Liver (tissue), 10 donors: ENCODE measurements at places on chromosomes 6 and 20. TPM values are rescaled to one million over a fixed set of nuclear protein-coding genes. Genes with fewer than 3 reads are reported as not detected.

The RIOK1 gene
- 4.8 TPM for polyA plus RNA-seq

The RANBP9 gene
- polyA plus RNA-seq: 5.8 TPM

The PAX1 gene
- not detected for polyA plus RNA-seq

The PI16 gene
- 0.24 TPM for polyA plus RNA-seq

The PLAGL2 gene
- 1.5 TPM for polyA plus RNA-seq

The PRKN gene
- polyA plus RNA-seq: 0.47 TPM

The FRMD1 gene
- polyA plus RNA-seq: 0.15 TPM

The RRP36 gene
- 26.4 TPM for polyA plus RNA-seq

The TSPYL1 gene
- polyA plus RNA-seq: 30.8 TPM

The TINAG gene
- not detected for polyA plus RNA-seq

The TFAP2C gene
- not detected for polyA plus RNA-seq

The SNX9 gene
- polyA plus RNA-seq: 24.6 TPM

GRCh38 chr6:110338820-110339470 is 19.2 kb downstream of the METTL24 start:
- H3K27ac ChIP-seq: no peak overlapping the region
- no peaks in the 10 kb centered on the region for H3K4me1 ChIP-seq
- no peak for DNase-seq
- no peaks in the 10 kb centered on the region for H3K36me3 ChIP-seq

DNA sequence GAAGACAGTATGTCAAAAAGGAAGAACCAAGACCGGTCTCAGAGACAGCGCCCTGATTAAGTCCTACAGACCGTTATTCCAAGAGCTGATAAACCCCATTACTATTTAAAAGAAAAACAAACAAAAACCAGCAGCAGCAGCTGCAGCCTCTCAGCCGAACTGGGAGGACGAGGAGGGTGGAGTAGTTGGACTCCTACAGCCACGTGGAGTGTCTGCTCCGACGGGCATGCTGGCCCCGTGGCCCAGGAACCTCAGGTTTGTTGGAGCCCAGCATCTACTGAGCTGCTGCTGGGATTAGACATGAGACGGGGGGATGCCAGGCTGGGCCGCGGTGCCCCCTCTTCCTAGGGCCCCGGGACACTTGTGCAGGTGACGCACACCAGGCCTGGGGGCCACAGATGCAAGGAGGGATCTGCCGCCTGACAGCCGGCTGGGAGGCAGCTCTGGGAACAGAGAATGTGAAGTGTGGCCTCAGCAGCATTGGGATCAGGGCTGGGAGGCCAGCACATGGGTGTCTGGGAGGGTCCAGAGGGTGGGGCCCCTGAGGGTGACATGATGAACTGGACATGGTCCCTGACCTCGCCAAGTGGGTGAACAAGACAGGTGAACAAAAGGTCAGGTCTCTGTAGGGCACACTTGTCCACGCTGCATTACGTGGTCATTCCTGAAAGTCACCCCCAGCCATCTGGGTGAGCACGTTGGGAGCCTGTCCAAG is 2.9 kb upstream of the ZBTB46 start:
- no peak for DNase-seq
- peaks cover 24% of the 10 kb centered on the region for H3K4me1 ChIP-seq
- H3K36me3 ChIP-seq: no peaks in the 10 kb centered on the region
- H3K27ac ChIP-seq: no peak overlapping the region
- H3K4me3 ChIP-seq: no peak overlapping the region

- H3K27me3 ChIP-seq: no peaks in the 10 kb centered on the region
- H3K4me3 ChIP-seq: no peak overlapping the region
- DNase-seq: no peak
These were observed 5.5 kb downstream of the NT5DC1 start for GRCh38 chr6:116106146-116106545.

- no peak for DNase-seq
- H3K4me1 ChIP-seq: no peaks in the 10 kb centered on the region
- no peak overlapping the region for H3K4me3 ChIP-seq
- no peaks in the 10 kb centered on the region for H3K36me3 ChIP-seq
- no peaks in the 10 kb centered on the region for H3K27me3 ChIP-seq
These were observed 76.0 kb upstream of the SHLD1 start for GRCh38 chr20:5674176-5674660.

GRCh38 chr6:137357263-137357947 is 136.8 kb downstream of the OLIG3 start:
- H3K36me3 ChIP-seq: no peaks in the 10 kb centered on the region
- no peak overlapping the region for H3K4me3 ChIP-seq
- peak; percentile 63 for DNase-seq
- H3K27ac ChIP-seq: no peak overlapping the region
- H3K4me1 ChIP-seq: peaks cover 28% of the 10 kb centered on the region
- no peaks in the 10 kb centered on the region for H3K27me3 ChIP-seq

- H3K4me3 ChIP-seq: no peak overlapping the region
- H3K4me1 ChIP-seq: no peaks in the 10 kb centered on the region
- H3K36me3 ChIP-seq: peaks cover 1% of the 10 kb centered on the region
These were observed 99.5 kb downstream of the PRDM1 start for GRCh38 chr6:106185615-106186014.

DNA sequence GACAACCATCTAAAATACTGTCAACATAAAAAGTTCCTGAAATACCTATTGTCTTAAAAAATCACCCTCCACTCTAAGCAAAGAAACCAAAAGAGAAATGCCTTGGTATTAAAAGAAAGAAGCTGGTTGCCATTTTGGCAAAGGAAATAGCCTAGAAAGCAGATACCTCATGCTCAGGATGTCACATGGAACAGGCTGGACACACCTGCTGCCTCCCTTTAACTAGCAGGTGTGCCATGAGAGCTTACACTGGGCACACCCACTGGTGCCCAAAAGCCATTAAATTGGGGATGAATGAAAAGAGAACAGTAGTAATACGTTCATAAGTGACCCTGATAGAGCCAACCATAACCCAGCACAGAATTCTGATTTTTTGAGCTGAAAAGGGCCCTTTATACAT is 1.5 kb downstream of the SLC23A2 start:
- H3K27me3 ChIP-seq: no peaks in the 10 kb centered on the region
- peak overlapping the region; percentile 90 for H3K27ac ChIP-seq
- H3K4me1 ChIP-seq: peaks cover 7% of the 10 kb centered on the region
- peak overlapping the region; percentile 96 for H3K4me3 ChIP-seq
- H3K36me3 ChIP-seq: no peaks in the 10 kb centered on the region
